ENCODE measurements at places on chromosomes 11 and 22.

DNA sequence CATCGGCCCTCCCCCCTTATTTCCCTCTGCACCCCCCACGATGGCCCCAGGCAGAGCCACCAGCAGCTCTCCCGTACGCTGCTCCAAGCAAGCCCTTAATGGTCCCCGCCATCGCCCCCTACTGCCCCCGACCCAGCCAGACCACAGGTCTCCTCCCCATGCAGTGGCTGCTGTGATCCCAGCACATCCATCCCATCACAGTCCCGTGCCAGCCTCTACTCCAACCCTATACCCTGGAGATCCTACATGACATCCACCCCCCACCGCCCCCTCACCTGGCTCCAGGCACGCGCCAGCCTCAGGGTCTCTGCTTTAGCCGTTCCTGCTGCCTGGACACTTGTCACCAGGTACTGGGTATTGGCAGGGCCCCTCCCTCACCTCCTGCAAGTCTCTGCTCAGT is 85.8 kb upstream of the RTL6 start:
- no peak for DNase-seq

DNA sequence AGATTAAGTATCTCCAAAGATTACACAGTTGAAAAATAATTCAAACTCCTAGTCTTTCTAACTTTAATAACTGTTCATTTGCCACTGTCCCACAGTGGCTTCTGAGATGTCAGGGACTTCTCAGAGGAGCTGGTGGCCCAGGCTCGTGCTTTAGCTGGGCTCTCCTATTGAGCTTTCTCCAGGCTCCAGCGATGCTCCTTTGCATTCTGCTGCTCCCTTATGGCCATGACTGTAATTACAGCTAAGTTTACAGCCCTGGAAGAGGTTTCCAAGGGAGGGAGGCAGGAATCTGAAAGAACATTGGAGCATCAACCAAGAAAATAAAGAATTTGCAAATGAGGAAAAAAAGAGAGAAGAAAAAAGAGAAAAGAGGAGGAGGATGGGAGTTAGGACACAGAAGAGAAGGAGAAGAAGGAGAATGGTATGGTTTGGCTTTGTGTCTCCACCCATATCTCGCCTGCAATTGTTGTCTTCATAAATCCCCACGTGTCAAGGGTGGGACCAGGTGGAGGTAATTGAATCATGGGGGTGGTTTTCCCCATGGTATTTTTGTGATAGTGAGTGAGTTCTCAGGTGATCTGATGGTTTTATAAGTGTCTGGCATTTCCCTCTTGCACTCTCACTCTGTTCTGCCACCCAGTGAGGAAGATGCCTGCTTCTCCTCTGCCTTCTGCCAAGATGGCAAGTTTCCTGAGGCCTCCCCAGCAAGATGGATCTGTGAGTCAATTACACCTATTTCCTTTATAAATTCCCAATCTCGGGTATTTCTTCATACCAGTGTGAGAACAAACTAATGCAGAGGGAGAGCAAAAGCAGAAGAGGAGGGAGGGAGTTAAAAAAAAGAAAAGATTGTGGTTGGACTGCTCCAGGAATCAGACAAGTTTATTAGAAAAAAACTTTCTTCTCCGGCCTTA is 857.0 kb downstream of the KCNA4 start:
- no peak for DNase-seq

GRCh38 chr11:63897459-63898146 is 19.4 kb downstream of the RCOR2 start:
- no peak for DNase-seq

DNA sequence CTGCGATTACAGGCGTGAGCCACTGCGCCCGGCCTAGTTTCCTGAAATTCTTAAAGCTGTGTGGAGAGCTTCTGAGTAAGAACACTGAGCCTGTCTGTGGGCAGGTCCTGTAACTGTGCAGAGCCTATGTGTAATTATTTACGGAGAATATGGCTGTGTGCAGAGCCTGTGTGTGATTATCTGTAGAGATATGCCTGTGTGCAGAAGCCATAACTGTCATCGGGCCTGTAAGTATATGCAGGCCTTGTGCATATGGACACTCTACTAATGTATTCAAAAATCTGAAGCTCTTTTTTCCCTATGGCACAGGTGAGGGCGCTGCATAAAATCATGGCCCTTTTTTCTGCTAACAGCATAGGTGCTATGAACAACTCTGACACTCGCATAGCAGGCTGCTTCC is at the start of gene OR52B6:
TSS of gene OR52B6 (plus strand) at position 301 of the 400 bp plus-strand sequence. CDS start at position 301, 0 bp downstream.
- DNase-seq = no peak

- no peak for DNase-seq
Observed at GRCh38 chr11:94272738-94273313, 31.6 kb upstream of the IZUMO1R start.

- no peak for DNase-seq
Observed at GRCh38 chr22:49193901-49194465, 633.7 kb downstream of the BRD1 start.

- no peak for DNase-seq
Observed at GRCh38 chr11:68327586-68328370, 15.4 kb downstream of the LRP5 start.

DNA sequence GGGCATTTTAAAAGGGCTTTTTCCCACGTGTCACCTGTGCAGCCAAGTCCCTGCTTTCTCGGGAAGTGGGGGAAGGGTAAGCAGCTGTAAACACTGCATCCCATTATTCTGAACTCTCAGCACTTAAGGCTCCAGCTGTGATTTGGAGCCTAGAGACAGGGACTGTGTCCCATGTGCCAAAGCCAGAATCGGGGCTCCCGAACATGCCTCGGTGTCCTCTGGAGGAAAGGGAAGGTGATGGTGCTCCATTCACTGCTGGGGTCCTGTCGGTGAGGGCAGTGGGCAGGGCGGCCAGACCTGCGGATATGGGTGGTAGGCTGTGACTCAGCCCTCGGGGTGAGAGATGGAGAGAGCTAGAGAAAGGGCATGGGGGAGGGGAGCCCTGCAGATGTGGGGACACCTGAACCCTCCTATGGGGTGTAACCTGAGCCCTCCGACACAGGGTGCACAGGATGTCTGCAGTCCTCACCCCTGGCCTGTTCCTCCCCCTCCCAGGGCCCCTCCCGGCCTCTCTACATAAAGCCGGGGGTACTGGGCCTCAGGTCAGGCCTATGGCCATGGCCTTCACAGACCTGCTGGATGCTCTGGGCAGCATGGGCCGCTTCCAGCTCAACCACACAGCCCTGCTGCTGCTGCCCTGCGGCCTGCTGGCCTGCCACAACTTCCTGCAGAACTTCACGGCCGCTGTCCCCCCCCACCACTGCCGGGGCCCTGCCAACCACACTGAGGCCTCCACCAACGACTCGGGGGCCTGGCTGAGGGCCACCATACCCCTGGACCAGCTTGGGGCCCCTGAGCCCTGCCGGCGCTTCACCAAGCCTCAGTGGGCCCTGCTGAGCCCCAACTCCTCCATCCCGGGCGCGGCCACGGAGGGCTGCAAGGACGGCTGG is 31.8 kb downstream of the CAPN1 start:
- peak; percentile 51 for DNase-seq

- DNase-seq = peak; percentile 79
Observed at GRCh38 chr11:122696662-122697061, 41.1 kb downstream of the UBASH3B start.

DNA sequence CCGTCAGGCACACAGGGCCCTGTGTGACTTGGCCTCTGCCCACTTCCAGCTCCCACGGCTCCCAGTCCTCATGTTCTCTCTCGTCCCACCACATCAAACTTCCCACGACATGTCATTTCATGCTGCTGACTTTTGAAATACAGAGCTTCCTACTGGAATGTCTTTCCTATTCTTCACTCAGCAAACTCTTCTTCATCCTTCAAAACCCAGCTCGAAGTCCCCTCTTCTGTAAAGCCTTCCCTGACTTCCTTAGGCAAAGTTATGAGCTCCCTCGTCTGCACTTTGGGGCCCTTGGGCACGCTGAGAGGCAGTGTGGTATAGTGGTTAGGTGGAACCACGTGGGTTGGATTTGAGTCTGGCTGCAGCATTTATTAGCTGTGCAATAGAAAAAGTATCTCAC is 37.8 kb upstream of the EIF3D start:
- DNase-seq = no peak

GRCh38 chr11:44408711-44409470 is 99.0 kb upstream of the ALX4 start:
- no peak for DNase-seq

DNA sequence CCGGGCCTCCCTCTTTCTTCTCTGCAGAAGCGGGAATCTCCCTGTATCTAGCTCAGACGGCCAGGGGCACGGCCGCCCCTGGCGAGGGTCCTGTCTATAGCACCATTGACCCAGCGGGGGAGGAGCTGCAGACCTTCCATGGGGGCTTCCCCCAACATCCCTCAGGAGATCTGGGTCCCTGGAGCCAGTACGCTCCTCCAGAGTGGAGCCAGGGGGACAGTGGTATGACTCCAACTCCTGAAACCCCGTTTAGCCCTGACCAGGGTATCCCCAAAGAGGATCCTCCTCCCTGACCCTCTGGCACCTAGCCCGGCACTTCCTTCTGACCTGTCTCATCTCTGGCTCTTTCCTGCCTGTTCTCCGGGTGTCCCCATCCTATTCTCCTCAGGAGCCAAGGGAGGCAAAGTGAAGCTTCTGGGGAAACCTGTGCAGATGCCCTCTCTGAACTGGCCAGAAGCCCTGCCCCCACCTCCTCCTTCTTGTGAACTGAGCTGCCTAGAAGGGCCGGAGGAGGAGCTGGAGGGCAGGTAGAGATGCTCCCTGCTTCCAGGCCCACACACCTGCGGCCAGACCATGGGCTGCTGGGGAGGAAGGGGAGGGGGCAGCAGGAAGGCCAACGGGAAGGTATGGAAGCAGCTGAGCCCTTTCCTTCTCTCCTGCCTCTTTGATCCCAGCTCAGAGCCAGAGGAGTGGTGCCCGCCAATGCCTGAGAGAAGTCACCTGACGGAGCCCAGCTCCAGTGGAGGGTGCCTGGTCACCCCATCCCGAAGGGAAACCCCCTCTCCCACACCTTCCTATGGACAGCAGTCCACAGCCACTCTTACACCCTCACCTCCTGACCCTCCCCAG is 12.9 kb downstream of the ROBO3 start:
- DNase-seq = no peak

DNA sequence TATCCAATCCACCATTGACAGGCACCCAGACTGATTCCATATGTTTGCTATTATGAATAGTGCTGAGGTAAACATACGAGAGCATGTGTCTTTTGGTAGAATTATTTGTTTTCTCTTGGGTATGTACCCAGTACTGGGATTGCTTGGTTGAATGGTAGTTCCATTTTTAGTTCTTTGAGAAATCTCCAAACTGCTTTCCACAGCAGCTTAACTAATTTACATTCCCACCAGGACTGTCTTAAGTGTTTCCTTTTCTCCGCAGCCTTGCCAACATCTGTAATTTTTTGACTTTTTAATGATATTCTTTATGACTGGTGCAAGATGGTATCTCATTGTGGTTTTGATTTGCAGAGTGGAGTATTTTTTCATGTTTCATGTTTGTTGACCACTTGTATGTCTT is 8.3 kb downstream of the FDX1 start:
- no peak for DNase-seq

DNA sequence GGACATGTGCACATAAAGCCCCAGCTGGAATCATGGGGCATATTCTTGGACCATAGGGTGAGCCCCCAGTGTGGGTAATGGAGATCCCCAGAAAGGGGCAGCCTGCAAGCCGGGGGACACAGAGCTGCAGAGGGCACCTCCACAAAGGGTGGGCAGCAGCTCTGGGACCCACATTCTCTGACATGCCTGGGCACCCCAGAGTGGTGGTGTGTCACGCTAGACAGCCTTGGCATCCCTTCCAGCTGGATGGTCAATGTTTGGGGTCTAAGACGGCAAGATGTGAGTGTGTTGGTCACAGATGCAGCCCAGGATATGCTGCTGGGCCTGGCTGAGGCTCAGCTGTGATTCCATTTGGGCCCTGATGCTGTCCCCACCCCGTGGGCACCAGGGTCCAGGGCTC is 9.7 kb downstream of the ADORA2A start:
- DNase-seq = no peak

DNA sequence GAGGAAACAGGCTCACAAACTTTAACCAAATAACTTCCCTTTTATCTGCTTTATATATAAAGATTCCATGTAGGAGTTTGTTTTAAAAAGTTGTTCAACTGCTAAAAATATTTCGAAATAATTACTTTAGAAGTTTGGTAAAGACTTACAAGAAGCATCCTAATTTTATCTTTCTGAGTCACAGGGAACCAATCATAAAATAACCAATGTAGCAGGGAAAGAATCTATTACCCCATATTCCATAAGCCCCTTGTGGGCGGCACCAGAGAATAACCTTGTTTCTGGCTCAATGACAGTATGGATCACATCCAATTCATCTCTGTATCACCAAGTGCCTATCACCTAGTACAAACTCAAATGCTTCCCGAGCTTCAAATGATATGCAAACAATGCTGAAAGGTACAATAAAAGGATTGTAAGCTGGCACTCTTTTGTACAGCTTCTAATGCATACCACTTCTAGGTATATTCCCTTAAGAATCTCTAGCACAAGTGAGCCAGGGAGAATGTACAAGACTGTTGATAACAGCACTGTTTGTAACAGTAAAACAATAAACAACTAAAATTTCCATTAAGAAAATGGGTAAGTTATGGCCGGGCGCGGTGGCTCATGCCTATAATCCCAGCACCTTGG is 158.4 kb downstream of the ATG16L2 start:
- no peak for DNase-seq

DNA sequence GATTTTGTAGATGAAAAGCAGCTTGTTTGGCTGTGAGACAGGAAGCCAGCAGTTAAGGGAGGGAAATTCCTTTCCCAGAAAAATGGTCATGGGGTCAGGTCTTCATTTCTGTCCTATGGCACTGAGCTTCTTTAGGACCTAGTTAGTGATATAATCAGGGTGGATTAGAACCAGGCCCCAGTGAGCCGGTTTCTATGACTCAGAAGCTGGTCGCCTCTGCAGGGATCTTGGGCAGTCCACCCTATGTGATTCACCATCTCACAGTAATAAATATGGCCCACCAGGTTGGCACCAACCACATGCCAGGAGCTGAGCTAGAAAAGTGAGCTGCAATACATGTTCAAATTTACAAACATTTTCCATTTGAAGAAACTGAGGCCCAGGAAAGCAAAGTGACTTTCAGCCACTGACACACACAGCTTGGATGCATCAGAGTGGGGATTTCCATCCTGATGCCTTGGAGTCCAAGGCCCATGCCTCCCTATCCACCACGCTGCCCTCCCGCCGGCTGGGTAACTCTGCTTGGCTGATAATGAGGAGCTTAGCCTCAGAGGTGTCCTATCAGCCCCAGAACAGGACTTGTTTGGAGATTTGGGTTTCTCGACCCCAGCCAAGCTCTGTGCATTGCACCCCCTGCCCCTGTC is 42.0 kb downstream of the CD82 start:
- DNase-seq = no peak

DNA sequence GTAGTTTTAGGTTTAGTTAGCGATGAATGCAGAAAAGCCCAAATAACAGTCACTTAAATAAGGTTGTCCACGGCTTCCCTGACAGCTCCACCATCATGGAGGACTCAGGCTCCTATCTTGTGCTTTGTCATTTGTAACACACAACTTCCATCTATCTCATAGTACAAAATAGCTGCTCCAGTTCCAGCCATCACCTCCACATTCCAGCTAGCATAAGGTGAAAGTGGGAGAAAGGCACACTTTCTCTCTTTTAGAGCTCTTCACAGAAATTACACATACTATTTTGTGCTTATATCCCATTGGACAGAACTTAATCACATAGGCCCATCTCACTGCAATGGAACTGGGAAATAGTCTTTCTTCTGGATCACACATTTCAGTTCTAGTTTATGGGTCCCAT is 8.7 kb downstream of the THY1 start:
- DNase-seq = no peak
